Right ventricle myocardium inferior (tissue), 1 donor: ENCODE measurements at places on chromosomes 6 and 20. TPM values are rescaled to one million over a fixed set of nuclear protein-coding genes. Genes with fewer than 3 reads are reported as not detected.

GRCh38 chr6:30828027-30828962, 56.0 kb upstream of the DDR1 start:
- DNase-seq = peak; percentile 91

- no peak for DNase-seq
Observed at GRCh38 chr6:45558858-45559257, 181.1 kb upstream of the SUPT3H start.

DNA sequence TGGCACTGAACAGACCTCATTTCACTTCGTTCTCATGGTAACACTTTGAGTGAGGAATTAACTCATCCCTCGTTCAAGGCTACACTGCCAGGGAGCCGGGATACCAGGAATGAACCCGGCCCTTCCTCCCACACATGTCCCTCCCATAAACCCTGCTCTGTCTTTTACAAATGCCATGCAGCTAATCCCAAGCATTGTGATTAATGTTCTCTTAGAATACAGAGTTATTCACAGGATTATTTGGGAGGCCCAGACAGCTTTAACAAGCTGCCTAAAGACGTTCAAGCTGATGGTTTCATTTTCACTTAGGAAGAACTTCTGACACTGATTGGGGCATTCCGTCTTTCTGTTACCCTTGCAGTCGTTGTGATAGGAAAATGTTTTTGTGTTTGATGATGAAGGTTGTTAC, 42.5 kb upstream of the CD83 start:
- DNase-seq = no peak

RBBP8NL gene
- not detected for total RNA-seq

MYLK4 gene
- total RNA-seq = 2.0 TPM

NRSN1 gene
- total RNA-seq = not detected

- DNase-seq = no peak
Observed at GRCh38 chr6:39599973-39600372, 125.2 kb downstream of the KIF6 start.

DNA sequence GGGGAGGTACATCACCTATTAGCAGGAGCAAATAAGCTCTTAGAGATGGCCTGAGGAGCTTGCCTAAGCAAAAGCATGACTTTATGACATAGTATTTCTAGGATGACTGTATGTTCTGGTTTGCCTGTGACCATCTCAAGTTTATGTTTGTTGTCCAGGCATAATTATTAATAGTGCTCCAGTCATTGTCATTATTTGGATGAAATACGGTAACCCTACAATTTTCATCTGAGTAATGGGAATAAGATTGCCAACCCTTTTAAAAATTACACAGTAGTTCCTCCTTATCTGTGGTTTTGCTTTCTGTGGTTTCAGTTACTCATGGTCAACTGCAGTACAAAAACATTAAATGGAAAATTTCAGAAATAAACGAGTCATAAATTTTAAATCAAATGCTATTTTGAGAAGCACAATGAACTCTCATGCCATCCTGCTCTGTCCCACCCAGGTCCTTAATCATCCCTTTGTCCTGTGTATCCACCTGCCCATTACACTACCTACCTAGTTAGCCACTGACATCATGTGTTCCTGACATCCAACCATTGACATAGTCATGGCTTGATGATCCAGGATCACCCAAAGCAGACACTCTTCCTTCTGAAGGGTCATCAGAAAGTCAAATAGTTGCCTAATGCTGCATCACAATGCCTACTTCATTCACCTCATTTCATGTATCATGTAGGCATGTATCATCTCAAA, 27.0 kb upstream of the TFB1M start:
- no peak for DNase-seq

DNA sequence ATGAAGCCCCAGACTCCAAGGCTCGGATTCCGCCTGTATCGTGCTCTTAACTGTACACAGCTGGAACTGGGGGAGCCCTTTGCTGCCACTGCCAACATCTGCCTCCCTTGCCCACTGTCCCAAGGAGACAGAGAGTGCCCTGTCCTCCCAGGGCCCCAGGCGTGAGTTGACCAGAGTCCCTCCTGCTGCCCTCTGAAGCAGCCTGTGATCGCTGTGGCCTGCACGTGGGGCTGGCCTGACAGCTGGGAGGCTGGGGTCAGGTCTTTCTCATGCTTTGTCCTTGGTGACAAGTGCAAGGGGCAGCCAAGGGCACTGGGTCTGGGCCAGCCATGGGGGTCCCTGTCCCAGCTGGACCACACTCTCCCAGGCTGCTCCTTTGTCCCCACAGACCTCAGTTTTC, 44.3 kb downstream of the KIAA1755 start:
- DNase-seq = no peak

- no peak for DNase-seq
Observed at GRCh38 chr20:32642257-32643046, 31.3 kb downstream of the C20orf203 start.

FOXS1 gene
- total RNA-seq = 0.89 TPM

GRCh38 chr6:133809406-133809805, 79.5 kb upstream of the TCF21 start:
- DNase-seq = no peak

PDE10A gene
- 15.7 TPM for total RNA-seq

DNA sequence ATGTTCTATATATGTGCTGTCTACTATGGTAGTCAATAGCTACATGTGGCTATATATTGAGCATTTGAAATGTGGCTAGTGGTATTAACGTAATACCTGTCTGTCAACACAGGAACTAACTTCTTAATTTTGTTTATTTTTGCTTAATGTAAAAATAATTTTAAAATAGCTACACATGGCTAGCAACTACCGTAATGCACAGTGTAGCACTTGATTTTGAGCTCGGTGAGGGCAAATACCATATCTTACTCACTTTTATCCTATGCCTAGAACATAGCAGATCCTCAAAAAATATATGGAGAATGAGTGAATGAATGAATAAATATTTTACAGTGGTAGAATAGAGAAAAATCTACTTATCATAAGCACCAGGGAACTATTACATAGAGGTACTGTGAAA, 28.1 kb upstream of the TMEM170B start:
- DNase-seq = no peak

ATAT1 gene
- total RNA-seq = 1.9 TPM

- no peak for DNase-seq
Observed at GRCh38 chr20:59792300-59792699, 141.1 kb downstream of the SYCP2 start.

- no peak for DNase-seq
Observed at GRCh38 chr6:31152781-31153180, 4.8 kb downstream of the CCHCR1 start.

DNA sequence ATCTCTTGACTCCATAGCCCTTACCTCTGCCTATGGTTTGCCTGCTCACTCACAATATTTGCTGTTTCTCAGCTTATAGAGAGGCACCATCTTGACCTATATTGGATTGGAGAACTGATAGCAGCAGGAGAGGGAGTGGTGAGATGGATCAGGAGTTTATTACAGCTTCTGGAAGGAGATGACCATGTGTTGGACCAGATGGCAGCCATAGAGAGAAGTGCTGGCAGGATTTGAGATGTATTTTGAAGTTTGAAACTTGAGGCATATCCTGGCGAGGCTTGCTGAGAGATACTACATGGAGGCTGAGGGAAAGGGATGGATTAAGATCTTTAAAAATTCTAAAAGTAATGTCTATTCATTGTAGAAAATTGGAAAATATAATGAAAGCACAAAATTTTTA, 198.0 kb upstream of the ZFP64 start:
- no peak for DNase-seq

DNA sequence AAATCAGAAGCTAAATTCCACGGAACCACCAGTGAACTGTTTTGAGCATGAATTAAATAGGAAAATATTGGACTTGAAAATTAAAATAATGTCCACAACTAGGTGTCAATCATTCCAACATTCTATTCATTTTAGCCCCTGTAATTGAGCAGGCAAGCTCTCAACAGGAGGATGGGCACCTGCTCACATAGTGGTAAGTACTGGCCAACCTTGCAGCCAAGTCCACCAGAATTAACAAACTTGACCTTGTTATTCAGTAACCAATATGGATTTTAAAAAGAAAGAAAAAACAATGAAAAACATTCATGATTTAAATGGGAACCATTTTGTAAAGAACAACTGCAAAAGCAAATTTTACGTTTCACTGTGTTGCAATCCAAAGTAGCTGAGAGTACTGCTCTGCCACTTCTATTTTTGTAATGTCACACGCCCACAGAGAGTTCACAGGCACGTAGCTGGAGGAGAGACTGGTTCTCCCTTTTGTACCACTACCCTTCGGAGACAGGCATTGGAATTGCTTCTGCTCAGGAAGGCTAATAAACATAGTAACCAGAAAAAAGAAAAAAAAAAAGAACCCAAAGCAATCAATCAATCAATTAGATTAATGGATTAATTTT, 75.2 kb upstream of the F13A1 start:
- DNase-seq = no peak

HLA-DQA2 gene
- total RNA-seq = 2.7 TPM

DNA sequence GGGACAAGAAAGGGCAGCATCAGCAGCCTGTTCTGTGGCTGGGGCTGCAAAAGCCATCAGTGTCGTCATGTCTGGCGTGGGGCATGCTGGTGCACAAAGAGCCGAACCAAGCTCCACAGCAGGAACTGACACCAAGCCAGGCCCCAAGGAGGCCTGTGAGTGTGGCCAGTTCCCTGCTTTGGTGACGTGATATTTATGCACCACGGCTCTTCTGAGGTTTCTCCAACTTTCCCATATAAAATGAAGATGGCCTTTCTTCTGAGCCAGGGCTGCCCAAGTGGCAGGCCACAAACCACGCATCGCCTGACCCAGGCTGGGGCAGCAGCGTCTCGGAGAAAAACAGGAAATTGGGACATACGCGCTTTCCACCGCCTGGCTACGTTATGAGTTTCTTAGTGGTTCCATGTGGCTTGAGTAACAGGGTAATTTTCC, 109.9 kb downstream of the RIN2 start:
- no peak for DNase-seq

DNA sequence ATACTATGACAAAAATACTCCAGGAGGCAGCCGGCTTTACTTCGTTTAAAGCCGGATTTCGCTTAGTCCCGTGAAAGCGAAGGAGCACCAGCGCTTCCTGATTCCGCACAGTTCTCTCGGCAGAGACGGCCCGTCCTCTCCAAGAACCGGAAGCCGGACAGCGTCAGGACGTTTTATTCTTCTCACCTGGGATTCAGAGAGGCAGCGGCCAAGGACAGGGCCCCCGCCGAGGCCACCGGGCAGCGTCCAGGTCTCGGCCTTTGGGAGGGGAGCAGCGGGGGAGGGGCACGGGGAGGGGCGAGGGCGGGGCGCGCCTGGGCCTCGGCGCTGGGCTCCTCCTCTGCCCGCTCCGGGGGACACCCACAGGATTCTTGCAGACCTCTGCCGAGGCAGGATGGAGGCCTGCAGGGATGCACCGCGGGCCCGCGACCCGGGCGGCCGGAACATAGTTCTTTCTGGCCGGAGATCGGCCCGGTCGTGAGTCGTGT, 2.8 kb upstream of the DIDO1 start:
- peak; percentile 84 for DNase-seq

DNA sequence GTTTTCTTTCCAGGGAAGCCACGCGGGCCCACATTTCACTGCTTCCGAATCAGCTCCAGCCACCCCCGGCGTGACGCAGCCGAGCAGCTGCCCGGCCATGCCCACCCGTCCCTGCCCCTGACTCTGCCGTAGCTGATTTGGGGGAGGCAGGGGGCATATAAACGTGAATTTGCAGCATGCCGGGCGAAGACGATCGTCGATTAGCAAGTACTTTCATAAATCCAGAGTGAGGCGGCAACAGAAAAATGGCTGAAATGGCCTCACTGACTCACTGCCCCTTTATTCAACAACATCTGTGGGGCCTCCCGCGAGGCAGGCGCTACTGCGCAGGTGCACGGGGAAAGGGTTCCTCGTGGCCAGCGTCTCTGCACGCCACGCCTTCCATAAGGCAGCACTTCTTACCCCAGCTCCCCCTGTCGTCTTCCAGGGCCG, 118.0 kb downstream of the DLL1 start:
- peak; percentile 41 for DNase-seq

NQO2 gene
- total RNA-seq = 57.5 TPM

EDN1 gene
- total RNA-seq = 2.9 TPM

GRCh38 chr6:33207552-33208090, 679 bp upstream of the RING1 start:
- no peak for DNase-seq

DNA sequence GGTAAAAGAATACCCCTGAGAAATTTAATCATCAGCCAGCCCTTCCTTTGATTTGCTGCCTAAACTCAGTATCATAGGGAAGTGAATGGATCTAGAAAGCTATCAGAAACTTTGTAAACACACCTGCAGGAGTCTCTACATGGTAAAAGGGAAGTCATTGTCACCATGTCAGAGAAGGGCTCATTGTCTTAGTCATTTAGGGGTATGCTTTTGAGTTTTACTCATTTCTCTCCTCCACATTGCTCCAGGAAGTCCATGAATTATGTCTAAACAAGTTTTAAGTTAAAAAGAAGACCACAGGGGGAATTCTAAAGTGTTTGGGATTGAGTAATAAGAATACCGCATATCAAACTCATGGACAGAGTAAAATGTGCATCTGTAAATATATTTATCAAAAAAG, 2.5 kb downstream of the SLC17A1 start:
- no peak for DNase-seq

DNA sequence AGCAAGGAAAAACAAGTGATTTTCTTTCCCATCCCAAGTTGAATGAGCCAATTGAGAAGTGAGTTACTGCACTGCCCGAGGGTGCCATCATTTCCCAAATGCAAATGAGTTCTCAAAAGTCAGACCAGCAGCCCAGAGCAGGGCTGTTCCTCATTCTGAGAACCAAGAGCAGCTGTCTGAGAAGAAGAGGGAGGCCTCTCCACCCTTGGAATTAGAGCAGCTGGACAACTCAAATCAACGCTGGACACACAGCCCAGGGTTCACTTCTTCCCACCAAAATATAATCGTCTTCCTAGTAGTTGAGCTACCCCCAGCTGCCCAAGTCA, 4.6 kb upstream of the PREX1 start:
- DNase-seq = no peak

DNA sequence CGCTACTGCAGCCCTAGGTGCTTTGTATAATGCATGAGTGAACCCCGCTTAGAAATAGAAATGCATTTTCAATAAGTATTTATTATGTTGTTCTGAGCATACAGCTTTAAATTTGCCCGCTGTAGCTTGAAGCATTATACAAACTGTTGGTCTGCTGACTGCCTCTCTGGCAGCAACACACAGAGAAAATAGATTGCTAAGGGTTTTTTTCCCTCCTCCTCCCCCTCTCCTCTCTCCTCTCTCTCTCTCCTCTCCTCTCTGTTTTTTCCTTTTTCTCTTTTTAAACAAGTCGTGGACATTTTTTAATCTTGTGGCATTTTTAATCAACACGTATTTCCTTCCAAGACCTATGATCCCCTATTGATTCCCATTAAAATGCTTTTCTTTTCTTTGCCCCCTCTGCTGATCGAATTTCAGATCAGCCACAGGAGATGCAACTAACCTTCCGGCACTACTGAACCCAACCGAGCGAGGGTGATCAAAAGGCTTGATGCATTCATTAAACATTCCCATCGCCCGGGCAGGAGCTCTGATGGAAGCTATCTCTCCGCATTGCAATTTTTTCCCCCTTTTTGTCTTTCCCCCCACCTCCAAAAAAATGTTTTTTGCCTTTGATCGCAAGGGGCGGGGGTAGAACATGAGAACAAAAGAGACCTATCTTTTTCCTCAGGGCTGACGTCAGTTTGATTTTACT, 90.7 kb upstream of the ARID1B start:
- DNase-seq = no peak

GABRR1 gene
- total RNA-seq = not detected

- DNase-seq = no peak
Observed at GRCh38 chr6:139337830-139338229, 36.6 kb downstream of the CITED2 start.

- DNase-seq = no peak
Observed at GRCh38 chr20:51525241-51526105, 17.0 kb downstream of the NFATC2 start.

PHF1 gene
- total RNA-seq = 43.5 TPM

LAMP5 gene
- total RNA-seq = not detected

- no peak for DNase-seq
Observed at GRCh38 chr6:82970839-82971238, 94.8 kb downstream of the UBE3D start.
